ENCODE measurements at places on chromosomes 16 and 17. TPM values are rescaled to one million over a fixed set of nuclear protein-coding genes. Genes with fewer than 3 reads are reported as not detected.

GRCh38 chr16:3793161-3793576, 75.8 kb upstream of the TRAP1 start:
- peak; percentile 40 for DNase-seq

GRCh38 chr16:68590201-68590994, 51.3 kb downstream of the ZFP90 start:
- DNase-seq = no peak

DNA sequence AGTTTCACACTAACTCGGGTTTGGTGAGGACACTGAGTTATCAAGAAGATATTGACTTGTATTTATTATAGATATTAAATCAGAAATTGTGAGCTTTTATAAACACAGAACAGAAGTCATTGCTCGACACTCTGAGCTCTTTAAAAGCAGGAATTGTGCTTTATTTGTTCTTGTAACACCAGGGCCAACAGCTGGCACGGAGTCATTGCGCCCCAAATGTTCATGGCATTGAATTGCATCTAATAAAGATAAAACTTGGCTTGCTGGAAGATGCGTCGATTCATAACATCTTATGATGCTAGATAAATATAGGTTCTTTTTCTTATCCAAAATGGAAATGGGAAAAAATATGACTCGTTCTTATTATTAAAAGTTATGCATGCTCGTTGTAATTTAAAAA, 11.8 kb upstream of the MLYCD start:
- DNase-seq = no peak

The TMEM114 gene
- not detected for total RNA-seq

The TAC4 gene
- total RNA-seq = not detected

Data from psoas muscle (tissue), 8 donors.